Left kidney (tissue), 8 donors: ENCODE measurements at places on chromosomes 12 and 14. TPM values are rescaled to one million over a fixed set of nuclear protein-coding genes. Genes with fewer than 3 reads are reported as not detected.

The TTC6 gene
- polyA plus RNA-seq: 0.75 TPM

DNA sequence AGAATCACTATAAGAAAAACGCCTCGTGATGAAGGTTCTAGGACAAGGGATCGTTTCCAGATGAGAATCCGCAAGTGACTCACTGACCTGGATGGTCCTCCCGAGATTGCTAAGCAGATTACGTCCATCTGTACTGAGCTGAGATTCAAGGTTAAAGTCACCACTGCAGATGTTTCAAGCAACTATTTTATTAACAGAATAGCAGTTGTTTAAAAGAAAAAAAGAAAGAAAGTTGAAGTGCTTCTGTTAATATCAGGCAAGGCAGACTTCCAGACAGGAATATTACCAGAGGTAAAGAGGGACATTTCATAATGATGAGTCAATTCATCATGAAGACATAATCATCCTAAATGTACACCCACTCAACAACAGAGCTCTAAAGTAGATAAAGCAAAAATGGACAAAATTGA is 17.9 kb downstream of the PXN start:
- no peak for DNase-seq

DNA sequence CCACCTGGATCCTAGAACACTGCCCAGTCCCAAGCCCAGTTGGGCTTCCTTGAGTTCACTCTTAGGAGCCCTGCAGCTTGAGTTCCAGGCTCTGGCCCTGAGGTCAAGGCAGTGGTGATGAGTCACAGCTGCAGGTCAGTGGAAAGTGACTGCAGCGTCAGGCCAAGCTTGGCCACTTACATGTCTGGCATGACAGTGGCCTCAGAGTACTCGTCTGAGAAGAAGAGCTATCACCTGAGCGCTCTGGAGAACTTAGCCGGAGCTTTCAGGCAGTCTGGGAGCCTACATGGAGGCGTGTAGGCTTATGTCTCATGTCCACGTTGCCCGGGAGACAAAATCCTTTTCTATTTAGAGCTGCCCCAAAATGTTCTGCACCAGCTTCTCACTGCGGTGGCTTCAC is 75.6 kb downstream of the ARL6IP4 start:
- no peak for DNase-seq

DNA sequence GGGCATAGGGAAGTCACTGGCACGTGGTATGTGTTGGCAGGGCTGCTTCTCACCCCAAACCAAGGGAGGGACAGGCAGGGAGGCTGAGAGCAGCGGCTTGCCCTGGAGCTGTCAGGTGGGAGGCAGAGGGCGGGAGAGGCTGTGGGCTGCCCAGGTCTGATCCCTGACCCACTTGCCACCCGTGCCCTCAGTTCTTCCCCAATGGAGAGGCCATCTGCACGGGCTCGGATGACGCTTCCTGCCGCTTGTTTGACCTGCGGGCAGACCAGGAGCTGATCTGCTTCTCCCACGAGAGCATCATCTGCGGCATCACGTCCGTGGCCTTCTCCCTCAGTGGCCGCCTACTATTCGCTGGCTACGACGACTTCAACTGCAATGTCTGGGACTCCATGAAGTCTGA is 4.7 kb downstream of the GNB3 start:
- no peak for DNase-seq

The PAPLN gene
- 38.4 TPM for polyA plus RNA-seq

The ENDOU gene
- 0.40 TPM for polyA plus RNA-seq

DNA sequence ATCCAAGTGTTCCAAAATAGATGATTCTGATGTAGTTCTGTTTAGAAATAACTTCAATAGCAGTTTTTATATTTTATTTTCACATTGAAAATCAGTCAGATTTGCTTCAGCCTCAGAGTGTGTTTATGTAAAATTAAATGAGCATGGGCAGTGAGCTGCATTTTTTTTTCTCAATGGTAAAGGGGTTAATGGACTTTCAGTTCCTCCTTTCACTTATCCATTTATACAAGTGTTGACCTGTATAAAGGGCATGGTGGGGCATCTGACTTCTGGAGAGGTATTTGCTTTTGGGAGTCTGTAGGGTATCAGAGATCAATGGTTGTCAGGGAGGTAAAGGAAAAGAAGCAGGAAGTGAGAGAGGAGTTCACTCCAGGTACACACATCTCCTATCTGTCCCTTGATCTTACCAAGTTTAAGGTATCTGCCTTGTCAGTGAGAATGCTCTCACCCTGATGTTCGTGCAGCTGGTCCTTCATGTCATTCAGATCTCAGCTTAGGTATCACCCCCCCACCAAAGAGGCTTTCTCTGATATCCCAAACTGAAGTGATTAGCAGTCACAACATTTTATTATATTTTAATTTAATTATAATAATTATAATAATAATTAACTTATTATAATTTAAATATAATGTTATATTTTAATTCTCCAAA is 181.6 kb upstream of the LMNTD1 start:
- no peak for DNase-seq

DNA sequence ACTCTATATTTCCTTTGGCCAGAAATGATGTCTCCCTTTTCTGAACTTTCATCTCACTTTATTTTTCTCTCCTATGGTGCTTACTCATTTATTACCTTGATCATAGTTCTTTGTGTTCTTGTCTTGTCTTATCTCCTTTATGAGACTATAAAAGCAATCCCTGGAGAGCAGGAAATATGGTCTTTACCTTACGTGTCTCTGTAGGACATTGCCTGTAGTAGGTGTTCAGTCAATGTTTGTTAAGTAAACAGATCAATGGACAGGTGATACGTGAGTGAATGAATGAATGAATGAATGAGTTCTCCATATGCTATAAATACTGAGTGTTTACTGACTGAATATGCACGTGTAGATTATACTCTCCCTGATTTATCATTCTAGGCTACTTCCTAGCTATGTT is 193.7 kb upstream of the HMGA2 start:
- DNase-seq: no peak

GRCh38 chr14:89797148-89797547 is 157.4 kb downstream of the EFCAB11 start:
- DNase-seq: no peak
